ENCODE measurements at places on chromosomes 1 and 21.

DNA sequence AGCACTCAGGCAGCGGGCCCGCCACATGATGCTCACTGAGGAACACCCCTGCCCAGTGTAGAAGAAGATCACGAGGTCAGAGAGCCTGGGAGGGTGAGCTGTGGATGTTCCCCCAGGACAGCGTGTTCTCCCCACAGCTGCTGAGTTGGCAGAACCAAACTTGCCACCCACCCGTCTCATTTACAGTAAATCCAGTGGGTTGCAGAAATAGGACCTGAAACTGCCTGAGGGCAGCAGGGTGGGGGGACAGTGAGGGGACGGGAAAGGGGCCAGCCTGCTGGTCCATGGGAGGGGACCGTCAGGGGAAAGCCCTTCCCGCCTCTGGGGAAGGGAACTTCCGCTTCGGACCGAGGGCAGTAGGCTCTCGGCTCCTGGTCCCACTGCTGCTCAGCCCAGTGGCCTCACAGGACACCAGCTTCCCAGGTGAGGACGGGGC is at the start of gene C1QB:
Gene C1QB, plus strand, starts transcription at position 356 of the 436 bp plus-strand sequence. CDS start 6,227 bp downstream, outside the sequence.
- no peak for DNase-seq

GRCh38 chr1:5390504-5390903 is 601.7 kb downstream of the NPHP4 start:
- DNase-seq, result peak; percentile 16

DNA sequence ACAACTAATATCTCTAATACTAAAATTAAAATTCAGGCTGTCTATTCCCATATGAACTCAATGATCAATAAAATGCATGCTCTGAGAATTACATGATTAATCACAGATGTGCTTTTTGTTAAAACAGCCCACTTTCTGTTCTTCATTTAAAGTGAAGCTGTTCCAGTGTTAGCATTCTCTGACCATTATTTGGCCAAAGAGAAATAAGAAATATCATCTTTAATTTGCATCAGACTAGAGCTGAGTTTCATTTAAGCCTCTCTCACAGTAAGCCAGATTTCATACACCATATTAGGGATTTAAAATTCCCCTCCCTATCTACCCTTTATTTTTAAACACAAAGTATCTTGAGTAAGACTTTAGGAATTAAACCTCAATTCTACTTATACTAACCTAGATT is 261.6 kb downstream of the TPR start:
- no peak for DNase-seq

DNA sequence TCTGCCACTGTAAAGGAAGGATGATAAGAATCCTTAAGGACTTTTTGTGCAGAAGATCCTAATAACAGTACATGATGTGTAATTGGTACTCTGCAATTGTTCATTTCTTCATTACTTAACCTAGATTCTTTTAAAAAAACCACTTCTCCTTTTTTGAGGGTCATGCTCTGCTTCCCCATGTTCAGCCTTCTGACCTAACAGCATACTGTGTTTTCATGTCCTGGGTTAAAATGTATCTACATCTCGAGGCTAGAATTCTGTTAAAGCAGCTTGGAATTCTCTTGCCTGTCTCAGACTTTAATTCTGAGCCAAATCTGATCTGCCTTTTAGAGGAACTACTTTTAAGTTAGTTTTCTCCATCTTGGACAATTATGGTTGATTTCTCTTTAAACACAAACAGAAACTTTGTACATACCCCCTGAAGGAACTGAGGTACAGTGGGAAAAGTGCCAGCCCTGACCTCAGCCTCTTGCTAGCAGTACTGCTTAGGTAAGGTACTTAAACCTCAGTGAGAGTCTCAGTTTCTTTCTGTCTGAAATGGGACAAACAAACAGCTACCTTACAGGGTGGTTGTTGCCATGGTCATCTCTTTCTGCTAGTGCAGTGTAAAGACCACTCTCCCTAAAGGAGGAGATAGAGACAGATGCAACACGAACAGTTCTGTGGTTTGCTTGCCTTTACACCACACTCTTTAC is 103.2 kb upstream of the DYNLT5 start:
- DNase-seq, result no peak

DNA sequence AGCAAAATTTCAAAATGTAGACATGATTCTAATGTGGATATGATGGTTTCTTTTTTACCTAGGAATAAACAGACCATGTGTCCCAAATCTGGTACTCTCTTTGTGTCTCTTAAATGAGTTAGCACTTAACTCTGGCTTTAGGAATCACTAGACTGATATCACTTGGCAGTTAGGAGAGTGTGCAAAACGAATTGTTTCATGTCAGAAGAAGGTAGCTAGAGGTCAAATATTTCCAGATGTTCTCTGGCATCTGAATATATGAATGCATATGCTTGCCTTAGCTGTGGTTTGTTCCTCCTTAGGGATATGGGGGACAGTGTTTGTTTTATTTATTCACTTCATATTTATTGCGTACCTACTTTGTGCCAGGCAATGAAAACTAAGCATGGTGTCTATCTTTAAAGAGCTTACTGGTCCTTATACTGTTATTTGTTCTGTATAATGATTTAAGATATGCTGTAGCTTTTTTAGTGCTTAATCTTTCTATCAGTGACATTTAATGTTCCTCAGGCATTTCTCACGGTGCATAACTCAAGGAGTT is 65.2 kb downstream of the LRRC8C start:
- DNase-seq, result no peak

DNA sequence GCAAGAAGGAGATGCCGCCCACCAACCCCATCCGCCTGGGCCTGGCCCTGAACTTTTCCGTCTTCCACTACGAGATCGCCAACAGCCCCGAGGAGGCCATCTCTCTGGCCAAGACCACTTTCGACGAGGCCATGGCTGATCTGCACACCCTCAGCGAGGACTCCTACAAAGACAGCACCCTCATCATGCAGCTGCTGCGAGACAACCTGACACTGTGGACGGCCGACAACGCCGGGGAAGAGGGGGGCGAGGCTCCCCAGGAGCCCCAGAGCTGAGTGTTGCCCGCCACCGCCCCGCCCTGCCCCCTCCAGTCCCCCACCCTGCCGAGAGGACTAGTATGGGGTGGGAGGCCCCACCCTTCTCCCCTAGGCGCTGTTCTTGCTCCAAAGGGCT is 732 bp downstream of the SFN start:
- DNase-seq, result no peak

GRCh38 chr1:73980324-73981040 is 217.5 kb downstream of the LRRIQ3 start:
- peak; percentile 11 for DNase-seq

- DNase-seq, result no peak
These were observed at the start of gene LHX8 for GRCh38 chr1:75133750-75134646. TSS of gene LHX8 (plus strand) at chr1:75134388. CDS start at chr1:75136615, 2,227 bp downstream.

- no peak for DNase-seq
These were observed 81.6 kb downstream of the PDE9A start for GRCh38 chr21:42735061-42735460.

DNA sequence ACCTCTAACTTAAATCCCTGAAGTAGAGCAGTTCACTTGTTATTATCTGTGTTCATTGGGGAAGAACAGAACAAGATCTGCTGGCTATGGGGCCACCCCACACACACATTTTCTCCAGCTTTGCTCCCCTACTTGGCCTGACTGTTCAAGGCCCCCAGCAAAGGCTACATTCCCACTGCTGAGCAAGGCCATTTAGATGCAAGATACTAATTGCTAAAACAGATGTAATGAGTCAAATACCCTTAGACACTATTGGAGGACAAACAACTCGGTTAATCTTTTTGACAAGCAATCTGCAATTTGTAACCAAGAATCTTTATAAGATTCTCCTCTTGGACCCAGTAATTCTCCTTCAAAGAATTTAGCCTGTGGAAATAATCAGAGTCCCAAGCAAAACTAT is 67.7 kb downstream of the NAV1 start:
- DNase-seq, result no peak

DNA sequence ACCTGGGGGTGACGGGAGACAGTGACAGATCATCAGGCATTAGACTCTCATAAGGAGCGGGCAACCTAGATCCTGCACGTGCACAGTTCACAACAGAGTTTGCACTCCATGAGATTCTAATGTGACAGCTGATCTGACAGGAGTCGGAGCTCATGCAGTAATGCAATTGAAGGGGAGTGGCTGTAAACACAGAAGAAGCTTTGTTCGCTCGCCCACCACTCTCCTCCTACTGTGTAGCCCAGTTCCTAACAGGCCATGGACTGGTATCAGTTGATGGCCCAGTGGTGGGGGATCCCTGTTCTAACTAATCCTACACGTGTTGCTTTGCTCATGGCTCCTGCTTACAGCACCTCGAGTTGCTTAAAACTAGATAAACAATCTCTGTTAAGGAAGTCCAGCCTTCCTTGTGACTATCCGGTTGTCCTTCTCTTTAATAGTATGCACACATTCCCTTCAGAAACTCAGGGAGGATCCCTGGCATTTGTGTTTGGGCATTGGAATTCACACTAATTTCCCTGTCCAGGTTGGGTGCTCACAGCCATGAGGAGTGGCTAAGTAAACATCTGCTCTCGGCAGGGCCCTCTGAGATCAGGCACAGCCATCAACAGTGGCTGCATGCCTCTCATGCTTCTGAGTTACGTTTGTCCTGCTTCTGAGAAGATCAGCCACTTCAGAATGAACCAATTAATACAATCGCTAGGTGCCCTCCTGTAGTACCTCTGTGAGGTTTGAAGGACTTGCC is 21.1 kb upstream of the F3 start:
- DNase-seq, result no peak

GRCh38 chr1:228136901-228137300 is 3.2 kb upstream of the GUK1 start:
- no peak for DNase-seq

DNA sequence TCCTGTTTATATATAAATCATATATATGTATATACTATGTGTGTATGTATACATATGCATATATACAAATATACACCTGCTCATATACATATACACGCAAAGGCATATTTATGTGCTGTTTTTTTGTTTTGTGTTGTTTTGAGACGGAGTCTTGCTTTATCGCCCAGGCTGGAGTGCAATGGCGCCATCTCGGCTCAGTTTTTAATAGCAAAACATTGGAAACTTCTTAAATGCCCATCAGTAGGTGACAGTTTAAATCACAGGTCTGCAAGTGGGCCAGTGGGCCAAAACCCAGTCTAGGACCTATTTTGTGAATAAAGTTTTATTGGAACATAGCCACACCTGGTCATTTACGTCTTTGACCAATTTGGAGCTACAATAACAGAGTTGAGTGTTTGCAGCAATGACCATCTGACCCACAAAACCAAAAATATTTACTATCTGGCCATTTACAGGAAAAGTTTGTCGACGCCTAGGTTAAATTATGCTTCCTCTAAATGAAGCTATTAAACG is 132.3 kb downstream of the TOMM20 start:
- DNase-seq, result no peak

GRCh38 chr1:196409586-196409985 is 198.7 kb downstream of the KCNT2 start:
- DNase-seq, result no peak

- no peak for DNase-seq
These were observed 398.3 kb upstream of the POU3F1 start for GRCh38 chr1:38444770-38445442.

GRCh38 chr1:72286401-72286800 is 4.1 kb upstream of the NEGR1 start:
- DNase-seq, result no peak

DNA sequence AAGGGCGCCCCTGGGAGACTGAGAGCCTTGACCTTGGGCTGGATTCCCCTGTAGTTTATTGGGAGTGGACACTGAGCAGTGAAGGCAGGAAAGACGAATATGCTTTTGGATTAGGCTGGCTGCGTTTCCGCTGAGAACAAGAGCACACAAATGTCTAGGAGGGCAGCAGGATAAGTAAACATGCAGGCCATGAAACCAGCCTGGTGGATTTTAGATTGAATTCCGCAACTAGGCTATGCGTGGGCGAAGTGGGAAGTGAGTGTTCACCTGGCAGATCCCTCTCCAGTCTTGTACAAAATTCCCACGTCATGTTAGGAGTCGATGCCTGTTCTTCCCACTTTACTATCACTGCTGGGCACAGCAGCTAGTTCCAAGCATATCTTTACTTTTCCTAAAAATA is 21.4 kb upstream of the KCNJ6 start:
- DNase-seq, result no peak

DNA sequence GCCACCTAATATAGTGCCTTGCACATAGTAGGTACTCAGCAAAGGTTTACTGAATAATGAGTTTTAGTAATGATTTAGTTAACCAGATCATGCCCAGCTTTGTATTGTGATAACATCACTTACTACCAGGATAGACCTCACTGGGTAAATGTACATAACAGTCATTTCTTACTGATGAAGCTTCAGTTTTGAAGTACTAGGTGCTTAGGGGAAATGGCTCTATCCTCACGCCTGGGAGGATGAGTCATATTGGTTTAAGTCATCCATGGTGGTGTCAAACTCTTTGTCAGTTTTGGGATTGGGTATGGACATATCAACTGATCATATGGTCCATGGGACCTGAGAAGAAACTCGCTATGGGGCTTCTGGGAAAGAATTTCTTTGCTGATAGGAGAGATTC is 90.6 kb upstream of the USP24 start:
- DNase-seq, result no peak

DNA sequence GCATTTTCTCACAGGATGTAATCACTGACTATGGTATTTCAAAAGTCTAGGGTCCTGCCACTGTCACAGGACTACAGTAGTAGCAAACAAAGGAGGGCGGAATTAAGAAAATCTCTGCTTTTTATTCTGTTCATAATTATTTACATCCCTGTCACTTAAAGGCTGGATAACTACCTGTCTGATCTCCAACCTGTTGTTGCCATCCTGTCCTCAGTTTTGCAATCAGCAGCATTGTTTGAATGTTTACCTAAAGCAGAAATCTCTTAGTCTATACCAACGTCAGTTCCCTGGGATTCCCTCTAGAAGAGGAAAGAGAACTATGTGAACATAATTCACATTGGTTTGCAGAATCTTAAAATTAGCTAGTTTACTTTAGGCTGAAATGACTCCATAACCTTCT is 218.5 kb downstream of the PBX1 start:
- DNase-seq, result no peak

GRCh38 chr1:197842646-197843045 is 59.8 kb upstream of the C1orf53 start:
- DNase-seq, result no peak

GRCh38 chr1:180165509-180166435 is 11.1 kb downstream of the QSOX1 start:
- no peak for DNase-seq

DNA sequence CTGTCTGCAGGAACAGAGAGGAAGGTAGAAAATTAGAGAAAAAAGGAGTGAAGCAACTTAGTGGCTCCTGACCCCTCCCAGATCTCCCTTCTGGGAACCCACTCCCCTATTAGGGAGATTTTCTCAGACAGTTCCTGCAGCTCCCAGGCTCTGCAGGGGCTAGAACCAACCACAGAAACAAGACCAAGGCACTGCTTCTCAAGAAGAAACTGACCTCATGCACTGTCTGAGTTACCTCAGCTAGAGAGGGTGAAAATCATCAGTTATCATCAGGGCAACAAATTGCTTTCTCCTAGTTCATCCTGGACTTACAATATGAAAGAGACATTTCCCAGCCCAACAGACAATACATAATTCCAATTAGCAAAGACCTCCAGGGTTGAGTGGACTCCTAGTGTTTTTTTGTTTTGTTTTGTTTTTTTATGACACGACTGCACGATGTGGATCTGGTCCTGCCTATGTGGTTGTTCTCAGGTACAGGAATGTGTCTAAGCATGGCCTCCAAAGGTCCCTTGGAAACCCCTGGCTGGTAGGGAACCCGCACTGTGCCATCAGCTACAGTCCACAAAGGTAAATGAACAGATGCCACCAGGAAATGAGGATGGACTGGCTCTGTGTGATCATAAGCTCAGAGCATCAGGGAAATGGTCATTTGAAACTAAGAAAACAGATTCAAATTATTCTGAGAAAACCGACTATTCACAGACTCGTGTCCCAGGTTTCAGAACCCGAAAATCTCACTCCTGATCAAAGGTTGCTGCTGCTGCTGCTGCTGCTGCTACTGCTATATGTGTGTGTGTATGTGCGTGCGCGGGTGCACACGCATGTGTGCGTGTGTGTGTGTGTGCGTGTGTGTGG is 65.3 kb downstream of the LAMC2 start:
- no peak for DNase-seq

Data from urothelium cell line (cell line).